ENCODE measurements at places on chromosomes 4 and X.

DNA sequence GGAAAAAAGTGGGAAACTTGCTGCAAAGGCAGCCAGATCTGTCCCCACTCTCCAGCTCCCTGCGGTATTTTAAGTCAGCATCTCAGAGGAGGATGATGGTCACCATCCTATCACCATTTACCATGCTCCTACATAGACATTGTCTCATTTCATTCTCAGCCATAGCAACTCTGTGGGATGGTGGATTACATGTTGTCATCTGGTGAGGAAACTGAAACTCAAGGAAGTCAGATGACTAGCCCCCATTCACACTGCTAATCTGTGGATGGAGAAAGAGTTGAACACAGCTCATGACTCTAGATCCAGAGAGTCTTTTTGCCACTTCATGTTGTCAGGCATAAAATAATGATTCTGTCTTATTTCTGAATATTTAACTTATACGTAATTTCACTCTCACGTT, 323.5 kb downstream of the PTTG2 start:
- no peak for DNase-seq

DNA sequence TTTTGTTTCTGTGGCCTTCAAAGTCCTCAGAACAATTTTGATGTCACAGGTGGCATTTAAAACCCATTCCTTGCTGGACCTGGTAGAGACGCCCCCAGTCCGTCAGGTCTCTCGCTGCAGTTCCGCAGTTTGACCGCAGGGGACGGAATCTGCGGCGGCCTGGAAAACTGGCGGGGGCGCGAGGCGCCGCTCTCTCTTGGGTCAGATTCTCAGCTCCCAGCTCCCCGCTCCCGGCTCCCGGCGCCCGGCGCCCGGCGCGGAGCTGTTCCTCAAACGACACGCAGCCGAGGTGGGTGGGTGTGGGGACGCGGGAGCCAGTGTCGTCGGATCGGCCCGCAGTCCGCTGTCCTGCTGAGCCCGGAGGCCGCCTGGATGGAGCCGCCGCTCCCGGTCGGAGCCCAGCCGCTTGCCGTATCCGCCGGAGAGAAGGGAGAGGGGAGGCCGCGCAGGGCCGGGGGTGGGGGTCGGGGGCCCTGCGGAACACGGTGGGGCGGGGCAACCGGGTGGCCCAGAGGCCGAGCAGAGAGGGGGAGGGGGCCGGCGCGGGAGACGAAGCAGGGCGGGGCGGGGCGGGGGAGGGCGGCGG, at the start of gene OCRL:
Gene OCRL (plus strand): TSS at position 192 of the 586 bp plus-strand sequence. CDS start 181 bp downstream, at position 373.
- DNase-seq = peak; percentile 93

- no peak for DNase-seq
Observed at GRCh38 chr4:14994242-14994641, 8.0 kb upstream of the CPEB2 start.

DNA sequence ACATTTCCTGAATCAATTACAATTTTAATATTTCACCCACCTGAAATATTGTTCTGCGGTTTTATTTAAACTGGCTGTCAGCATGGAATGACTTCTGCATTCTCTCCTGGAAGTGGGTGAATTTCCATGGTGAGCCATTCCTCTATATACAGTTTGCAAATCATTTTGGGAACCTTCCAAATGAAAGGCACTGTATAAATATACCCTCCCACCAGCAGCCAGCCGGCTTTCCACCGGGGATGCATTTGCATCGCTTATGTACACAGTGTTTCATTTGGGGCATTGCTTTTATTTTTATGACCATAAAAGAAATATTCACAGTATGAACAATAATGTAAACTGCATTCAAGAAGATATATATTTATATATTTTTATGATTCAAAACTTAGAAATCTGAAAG, 4.7 kb upstream of the IL1RAPL1 start:
- DNase-seq = no peak

GRCh38 chr4:74311696-74312313, 3.5 kb downstream of the EPGN start:
- DNase-seq = no peak

DNA sequence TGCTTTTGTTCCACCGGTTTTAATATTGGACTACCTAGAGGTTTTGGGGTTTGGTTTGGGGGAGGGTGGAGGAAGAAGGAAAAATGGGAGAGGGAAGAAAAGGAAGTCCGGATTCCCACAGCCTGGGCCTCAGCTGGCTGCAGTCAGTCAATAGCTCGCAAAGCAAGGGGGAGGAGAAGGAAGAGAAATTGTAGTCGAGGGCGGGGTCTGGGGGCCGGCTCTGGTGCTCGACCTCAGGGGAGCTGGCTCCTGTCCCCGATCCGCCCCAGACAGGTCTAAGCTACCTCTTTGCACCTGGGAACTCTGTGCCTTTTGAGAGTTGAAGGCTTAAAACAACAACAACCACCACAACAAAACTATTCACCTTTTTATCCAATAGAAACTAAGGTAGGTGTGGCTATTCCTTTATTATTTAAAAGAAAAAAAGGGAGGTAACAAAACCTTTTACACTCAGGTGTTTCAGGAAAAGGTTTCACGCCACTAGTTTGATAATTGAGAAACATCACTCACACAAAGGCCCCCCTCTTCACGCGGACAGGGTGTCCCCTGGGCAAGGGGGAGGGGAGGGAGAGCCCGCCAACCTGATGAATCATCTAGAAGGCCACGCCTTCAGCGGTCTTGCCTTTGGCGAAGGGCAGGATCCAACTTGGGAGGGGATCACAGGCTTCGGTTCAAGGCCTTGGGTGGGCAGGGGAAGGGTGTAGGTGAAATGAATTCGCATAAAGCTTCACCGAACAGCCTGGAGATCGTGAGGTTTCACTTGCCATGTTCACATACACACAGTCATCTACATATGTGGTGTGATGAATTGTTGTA, 1.6 kb upstream of the LNX1 start:
- peak; percentile 76 for DNase-seq

- no peak for DNase-seq
Observed at GRCh38 chrX:38095971-38096529, 89.7 kb downstream of the SYTL5 start.

- DNase-seq = peak; percentile 56
Observed at GRCh38 chrX:101799387-101799786, 132.4 kb downstream of the ZMAT1 start.
